ENCODE measurements at places on chromosomes 5 and 9. TPM values are rescaled to one million over a fixed set of nuclear protein-coding genes. Genes with fewer than 3 reads are reported as not detected.
A peak's percentile ranks its signal among the peaks of the same experiment; 100 is the strongest.

DNA sequence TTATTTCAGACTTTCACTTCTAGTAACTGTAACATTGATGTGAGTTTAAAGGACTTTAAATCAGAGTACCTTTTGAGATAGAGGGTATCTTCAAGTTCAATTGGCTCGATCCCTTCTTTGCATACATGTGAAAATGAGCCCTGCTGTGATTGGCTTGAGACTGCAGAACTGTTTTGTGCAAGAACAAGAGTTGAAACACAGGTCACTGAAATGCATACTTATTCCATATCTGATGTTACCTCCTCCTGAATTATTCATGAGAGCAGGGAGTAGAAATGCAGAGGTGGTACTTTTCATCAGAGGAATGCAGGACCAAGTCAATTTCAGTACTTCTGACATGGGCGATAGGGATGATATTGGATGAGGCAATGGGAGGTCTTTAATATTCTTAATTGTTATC, 459.5 kb downstream of the TLR4 start:
- DNase-seq, result no peak

GRCh38 chr9:3827175-3827574, 301.4 kb upstream of the RFX3 start:
- no peak for DNase-seq

DNA sequence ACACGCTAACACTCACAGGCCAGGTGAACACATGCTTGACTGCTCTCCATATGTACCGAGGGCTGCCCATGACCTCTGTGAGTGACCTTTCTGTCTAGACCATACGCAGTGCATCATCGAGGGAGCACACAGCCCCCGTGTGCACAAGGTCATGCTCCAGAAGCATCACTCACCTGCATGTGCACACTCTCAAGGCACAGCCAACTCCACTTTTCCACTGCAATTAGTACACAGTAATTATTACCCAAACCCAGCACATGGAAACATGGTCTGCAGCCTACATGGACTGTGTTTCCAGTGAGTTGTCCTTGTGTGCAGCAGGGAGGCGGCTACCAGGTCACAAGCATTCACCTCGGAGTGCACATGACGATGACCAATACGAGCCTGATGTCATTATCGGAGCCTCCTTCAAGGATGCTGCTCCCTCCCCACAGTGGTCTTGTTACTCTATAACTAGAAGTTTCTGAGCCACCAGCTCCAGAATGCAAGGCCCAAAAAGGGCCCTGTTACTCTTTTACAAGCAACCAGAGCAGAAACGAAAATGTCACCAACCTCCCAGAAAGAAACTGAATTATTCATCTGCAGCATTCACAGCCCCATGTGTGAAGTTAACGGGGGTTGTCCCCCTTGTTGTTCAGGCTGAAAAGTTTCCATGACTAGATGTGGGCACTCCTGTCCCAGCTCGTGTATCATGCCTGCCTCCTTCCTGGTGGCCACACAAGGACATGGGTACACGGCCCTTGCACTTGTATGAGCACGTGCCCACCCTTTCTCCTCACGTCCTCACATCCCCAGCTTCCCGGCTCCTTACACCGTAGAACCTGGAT, 31.2 kb downstream of the SEMA4D start:
- no peak for DNase-seq

GRCh38 chr9:121651295-121652020, at the start of gene DAB2IP:
DAB2IP (plus strand) TSS chr9:121651634; CDS start chr9:121651776, 142 bp downstream.
- peak; percentile 22 for DNase-seq

GRCh38 chr5:10634562-10634961, 70.7 kb downstream of the ANKRD33B start:
- DNase-seq, result no peak

DNA sequence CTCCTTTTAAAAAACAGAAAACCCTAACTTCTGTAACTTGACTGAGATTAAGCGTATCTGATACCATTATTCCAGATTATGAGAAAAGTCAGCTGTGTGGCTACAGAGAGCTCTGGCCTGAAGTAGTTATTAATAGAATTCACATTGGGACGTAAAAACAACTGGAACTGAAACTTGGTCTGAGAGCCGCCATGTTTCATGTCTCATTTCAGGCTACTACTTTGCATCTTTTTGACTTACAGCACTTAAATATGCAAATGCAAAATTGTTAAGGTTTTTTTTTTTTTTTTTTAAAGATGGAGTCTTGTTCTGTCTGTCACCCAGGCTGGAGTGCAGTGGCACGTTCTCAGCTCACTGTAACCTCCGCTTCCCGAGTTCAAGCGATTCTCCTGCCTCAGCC, 25.2 kb downstream of the MAP3K1 start:
- DNase-seq, result no peak

- no peak for DNase-seq
These were observed 15.8 kb downstream of the ARHGEF28 start for GRCh38 chr5:73641811-73642210.

- no peak for DNase-seq
These were observed 38.4 kb upstream of the RXRA start for GRCh38 chr9:134287591-134288491.

- DNase-seq, result no peak
These were observed 13.3 kb upstream of the GADD45G start for GRCh38 chr9:89591274-89592212.

GRCh38 chr5:148794275-148794674, 32.1 kb upstream of the ADRB2 start:
- no peak for DNase-seq

TAF11L10 gene
- not detected for total RNA-seq

SPINK4 gene
- total RNA-seq, result not detected

PCDHGB7 gene
- 4.1 TPM for total RNA-seq
